HuH-7 (cell line): ENCODE measurements at places on chromosomes 12 and 14.

DNA sequence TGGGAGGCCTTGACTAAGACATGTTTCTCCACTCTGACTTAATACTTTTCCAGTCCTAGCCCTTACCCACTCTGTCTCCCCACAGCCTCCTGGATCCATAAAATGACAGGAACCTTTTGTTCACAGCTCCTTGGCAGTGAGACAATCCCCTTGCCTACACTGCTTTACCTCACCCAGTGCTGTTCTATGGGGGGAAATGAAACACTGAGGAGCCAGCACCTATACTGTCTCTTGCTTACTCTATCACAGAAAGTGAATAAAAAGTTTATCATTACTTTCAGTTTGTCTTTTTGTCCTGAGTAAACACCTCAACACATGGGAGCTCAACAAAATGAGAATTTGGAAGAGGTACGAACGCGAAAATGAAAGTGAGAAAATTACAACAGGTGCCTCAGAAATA, 127.2 kb upstream of the DAAM1 start:
- no peak for DNase-seq

- DNase-seq: no peak
Measured at GRCh38 chr12:4046495-4046840, 173.3 kb upstream of the PARP11 start.

DNA sequence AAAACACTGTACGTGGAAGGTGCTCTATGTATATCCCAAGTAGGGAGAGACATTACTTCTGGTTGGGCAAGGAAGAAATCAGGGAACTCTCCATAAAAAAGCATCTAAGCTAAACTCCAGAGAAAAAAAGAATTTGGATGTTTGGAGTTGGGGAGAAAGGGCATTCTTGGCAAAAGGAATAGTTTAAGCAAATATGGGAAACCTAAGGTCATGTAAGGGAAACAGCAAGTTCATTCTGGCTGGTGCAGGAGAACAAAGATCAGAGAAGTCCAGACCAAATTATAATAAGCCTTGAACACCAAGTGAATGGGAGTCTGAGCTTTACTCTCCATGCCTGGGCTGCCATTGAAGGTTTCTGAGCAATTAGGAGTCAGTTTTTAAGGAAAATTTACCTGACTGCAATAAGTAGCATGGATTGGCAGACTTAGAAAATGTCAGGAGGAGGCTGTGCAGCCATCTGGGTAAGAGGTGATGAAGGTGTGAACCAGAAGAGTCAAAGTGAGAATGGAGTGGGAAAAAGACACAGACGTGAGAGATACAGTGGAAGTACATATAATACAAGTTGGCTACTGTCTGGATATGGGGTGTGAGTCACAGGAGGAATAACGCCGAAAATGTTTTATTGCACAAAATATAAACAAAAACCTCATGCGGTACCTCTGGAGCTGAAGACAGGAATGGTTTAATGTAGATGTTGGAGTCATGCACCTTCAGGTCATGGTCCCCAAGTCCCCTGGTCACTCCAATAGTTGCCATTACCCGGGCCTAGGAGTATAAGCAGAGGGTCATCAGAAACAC, 222.6 kb downstream of the MON2 start:
- DNase-seq: no peak

- no peak for DNase-seq
Measured at GRCh38 chr12:968545-968944, 19.1 kb upstream of the RAD52 start.

DNA sequence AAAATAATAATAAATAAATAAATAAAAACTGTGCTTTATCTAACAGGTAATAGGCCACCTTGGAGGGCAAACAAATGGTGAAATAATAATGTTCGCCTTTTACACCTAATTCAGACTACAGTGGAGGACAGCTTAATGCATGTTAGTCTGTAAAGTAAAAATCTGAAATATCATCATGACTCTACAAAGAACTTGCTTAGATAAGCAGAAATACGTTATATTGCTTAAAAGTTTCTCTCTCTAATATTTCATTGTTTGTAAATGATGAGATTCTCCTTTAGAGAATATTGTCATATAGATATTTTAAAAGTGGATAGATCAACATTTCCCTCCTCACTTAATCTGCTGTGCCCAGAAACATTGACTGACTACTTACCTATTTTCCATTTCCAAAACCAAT, 98.7 kb upstream of the PDZRN4 start:
- DNase-seq: no peak

- DNase-seq: no peak
Measured at GRCh38 chr12:3809357-3810015, 56.6 kb upstream of the CRACR2A start.

DNA sequence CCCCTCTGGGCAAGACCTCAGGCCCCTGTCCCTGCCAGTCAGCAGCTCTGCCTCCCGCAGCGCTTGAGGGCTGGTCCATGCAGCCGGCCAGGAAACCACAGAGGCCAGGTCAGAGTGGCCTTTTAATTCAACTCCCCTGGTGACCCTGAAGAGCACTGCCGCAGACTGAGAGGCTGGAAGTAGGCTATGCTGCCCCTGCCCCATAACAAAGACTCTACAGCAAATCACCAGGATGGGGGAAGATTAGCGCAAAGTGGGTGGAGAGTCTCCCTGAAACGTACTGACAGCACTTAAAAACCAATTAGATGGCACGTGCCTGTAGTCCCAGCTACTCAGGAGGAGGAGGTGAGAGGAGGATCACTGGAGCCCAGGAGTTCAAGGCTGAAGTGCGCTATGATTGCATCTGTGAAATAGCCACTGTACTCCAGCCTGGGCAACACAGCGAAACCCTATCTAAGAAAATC, 70.5 kb downstream of the ITPK1 start:
- DNase-seq: no peak

GRCh38 chr14:59254911-59255545, 66.6 kb downstream of the DAAM1 start:
- DNase-seq: no peak

GRCh38 chr12:79818856-79819255, 116.0 kb downstream of the PPP1R12A start:
- no peak for DNase-seq

GRCh38 chr12:2902272-2902880, 11.7 kb downstream of the TULP3 start:
- DNase-seq: no peak

DNA sequence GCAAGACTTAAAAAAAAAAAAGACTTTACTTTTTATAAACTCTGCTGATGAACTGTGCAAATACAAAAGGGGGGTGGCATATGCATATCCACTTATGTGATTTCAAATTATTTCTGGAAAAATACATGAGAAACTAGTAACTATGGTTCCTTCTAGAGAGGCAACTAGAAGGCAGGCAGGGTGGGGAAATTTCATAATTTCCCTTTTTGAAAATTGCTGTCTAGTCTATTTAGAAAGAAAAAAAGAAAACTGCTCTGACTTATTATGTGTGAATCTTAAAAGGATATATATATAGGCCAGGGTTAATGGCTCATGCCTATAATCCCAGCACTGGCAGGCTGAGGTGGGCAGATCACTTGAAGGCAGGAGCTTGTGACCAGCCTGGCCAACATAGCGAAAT, 42.3 kb downstream of the ANAPC7 start:
- no peak for DNase-seq

GRCh38 chr12:39993268-39993667, 112.6 kb downstream of the SLC2A13 start:
- DNase-seq: no peak

GRCh38 chr12:58086006-58086405, 144.6 kb downstream of the ATP23 start:
- DNase-seq: no peak

DNA sequence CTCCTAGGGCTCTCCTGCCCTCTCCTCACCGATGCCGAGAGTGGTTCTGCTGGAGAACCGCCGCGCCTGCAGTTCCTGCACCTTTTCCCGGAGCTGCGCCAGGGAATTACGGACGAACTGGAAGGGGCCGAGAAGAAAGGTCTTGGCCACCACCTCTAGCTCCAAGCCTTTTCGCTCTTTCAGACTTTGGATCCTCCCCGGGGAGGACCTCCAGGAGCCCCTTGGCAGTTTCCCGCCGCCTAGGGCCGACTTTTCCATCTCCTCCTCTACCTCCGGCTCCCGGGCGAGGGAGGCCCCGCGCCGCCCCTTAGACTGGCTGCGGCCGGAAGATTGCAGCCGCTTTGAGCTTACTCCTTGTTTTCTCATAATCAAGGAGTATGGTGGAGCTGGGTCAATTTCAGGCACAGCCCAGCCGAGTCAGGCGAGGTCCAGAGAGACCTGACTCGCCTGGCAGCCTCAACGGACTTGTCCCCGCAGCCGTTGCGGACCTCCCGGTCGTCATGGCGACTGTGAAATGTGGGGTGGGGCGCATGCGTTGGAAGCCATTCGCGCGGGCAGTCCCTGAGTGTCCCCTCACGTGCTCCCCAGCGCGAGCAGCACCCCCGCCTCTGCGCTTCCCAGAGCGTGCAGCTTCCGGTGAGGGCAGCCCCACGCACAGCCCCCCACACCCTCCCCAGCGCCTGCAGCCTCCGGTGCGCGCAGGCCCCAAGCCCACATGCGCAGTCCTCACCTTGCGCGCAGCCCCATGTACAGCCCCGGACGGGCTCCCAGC, at the start of gene DPY19L2:
Gene DPY19L2 (minus strand): TSS at position 466 of the 772 bp plus-strand sequence. CDS start 100 bp downstream, at position 366.
- peak; percentile 32 for DNase-seq

- DNase-seq: no peak
Measured at GRCh38 chr12:107369006-107369405, 275.7 kb upstream of the CRY1 start.

GRCh38 chr14:99188731-99189191, 83.2 kb downstream of the BCL11B start:
- no peak for DNase-seq

DNA sequence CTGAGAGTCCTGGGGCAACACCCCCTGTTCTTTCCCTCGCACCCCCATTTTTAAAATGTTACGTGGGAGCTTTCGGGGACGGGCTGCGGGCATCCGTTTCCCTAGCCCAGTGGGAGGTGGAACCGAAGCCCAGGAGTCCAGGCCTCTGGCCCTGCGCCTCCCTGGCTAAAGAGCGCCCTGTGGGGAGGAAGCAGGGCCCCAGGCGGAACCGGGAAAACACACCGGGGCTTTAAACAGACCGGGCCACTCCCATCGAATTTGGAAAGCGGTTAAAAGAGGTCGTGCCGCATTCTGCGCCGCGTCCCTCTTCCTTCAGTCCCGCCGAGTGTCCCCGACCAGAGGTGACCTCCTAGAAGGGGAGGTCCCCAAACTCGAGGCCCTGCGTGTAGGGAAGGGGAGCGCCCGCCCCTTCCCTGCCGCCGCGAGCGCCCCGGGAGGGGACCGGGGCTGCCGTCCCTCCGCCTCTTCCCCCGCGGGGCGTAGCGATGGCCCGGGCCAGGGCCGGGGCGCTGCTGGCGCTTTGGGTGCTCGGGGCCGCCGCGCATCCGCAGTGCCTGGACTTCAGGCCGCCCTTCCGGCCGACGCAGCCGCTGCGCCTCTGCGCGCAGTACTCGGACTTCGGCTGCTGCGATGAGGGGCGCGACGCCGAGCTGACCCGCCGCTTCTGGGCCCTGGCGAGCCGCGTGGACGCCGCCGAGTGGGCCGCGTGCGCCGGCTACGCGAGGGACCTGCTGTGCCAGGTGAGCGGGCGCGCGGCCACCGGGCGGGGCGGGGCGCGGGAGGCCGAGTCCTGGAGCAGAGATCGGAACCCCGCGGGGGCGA, at the start of gene HHIPL1:
Gene HHIPL1 (plus strand): TSS at position 407 of the 822 bp plus-strand sequence. CDS start 79 bp downstream, at position 486.
- DNase-seq: no peak

GRCh38 chr14:47278233-47278842, 397.1 kb downstream of the MDGA2 start:
- peak; percentile 7 for DNase-seq

- DNase-seq: no peak
Measured at GRCh38 chr12:48423171-48423570, 49.2 kb upstream of the ANP32D start.

DNA sequence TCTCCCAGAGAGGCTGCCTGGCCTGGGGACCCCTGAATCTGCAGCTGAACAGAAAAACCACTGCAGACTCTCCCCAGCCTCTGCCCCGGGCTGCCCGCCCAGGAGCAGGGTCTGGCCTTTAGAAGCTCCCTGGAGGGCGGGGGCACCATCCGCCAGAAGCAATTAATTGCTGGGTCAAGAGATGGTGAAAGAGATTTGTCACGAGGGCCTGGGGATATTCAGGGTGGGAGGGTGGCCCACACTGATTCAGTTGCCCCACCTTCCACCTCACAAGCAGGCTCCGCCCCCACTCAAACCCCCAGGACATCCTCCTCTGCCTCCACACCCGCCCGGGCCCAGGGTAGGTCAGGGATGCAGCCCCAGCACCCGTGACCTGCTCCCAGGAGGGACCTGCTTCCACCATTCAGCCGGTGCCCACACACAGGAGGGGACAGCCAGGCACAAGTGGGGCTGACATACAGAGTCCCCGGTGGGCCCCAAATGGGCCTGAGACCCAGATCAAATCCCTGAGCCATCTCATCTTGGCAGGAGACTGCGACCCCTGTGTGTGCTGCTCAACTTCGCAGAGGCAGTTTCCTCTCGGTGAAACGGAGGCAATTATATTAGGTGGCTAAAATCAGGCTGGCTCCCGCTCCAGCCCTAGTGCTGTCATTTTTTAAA, 23.0 kb downstream of the NCOR2 start:
- DNase-seq: no peak

- DNase-seq: no peak
Measured at GRCh38 chr12:1419849-1420371, 174.5 kb downstream of the FBXL14 start.

DNA sequence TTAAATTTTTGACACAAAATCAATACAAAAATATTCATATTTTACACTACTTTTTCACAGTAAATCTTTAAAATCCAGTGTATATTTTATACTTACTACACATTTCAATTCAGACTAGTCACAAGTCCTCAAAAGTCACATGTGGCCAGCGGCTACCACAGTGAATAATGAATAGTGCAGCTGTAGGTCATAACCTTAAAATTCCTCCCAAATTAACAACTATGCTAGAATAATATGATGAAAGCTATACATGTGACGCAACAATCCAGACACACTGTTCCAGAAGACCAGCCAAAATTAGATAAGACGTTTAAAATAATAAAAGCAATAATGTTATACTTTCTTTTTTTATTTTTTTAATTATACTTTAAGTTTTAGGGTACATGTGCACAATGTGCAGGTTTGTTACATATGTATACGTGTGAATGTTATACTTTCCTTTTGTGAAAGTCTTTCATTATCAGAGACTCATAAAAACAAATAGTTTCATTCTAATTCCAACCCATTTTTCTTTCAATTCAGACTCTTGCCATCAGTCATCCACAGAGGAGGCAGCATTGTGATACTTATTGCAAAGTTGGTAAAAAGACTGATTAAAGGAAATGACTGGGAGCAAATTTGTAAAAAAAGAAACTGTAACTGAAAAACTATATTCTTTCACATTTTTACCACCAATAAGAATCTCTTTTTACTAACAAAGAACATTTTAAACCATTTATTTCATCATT, 67.0 kb downstream of the C2CD5 start:
- no peak for DNase-seq

DNA sequence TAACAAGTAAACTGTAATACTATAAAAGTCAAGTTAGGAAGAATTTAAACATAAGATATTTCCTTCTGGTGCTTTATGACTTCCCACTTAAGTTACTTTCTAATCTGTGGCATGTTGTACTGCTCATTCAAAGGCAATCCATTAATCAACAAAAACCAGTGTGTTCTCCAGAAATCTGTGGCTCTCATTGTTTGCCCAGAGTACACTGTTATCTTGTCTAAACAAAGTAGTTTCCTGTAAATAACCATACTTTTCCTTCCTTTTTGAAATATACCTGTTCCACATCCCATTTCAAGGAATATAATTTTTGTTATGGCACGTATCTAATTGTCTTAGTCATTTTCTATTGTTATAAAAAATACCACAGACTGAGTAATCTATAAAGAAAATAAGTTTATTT, 184.1 kb downstream of the CCER1 start:
- DNase-seq: no peak

- DNase-seq: no peak
Measured at GRCh38 chr14:105605464-105606304, 79.3 kb downstream of the TMEM121 start.

GRCh38 chr12:16165506-16165905, 112.0 kb downstream of the SLC15A5 start:
- peak; percentile 24 for DNase-seq
